ENCODE measurements at places on chromosomes 16 and 17.
A peak's percentile ranks its signal among the peaks of the same experiment; 100 is the strongest.

- no peak for DNase-seq
These were observed 14.6 kb downstream of the GRB7 start for GRCh38 chr17:39752241-39752881.

DNA sequence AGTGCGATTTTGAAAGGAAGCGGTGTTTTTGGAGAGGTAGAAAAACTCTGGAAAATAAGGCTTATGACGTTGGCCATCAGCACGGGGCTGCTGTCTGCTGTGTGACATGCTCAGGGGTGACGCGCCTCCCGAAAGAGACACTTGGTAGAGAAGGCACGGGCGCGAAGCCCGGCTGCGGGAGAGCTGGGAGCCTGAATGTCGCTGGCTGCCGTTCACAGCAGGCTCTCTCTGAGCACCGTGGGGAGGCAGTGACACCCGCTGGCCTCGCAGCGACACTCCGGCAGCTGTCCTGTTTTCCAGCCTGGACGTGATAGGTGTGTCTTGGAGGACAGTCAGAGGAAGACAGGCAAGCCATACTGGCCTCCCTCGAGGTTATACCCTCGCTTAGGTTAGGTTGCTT is 759.1 kb upstream of the RBFOX1 start:
- DNase-seq = no peak

DNA sequence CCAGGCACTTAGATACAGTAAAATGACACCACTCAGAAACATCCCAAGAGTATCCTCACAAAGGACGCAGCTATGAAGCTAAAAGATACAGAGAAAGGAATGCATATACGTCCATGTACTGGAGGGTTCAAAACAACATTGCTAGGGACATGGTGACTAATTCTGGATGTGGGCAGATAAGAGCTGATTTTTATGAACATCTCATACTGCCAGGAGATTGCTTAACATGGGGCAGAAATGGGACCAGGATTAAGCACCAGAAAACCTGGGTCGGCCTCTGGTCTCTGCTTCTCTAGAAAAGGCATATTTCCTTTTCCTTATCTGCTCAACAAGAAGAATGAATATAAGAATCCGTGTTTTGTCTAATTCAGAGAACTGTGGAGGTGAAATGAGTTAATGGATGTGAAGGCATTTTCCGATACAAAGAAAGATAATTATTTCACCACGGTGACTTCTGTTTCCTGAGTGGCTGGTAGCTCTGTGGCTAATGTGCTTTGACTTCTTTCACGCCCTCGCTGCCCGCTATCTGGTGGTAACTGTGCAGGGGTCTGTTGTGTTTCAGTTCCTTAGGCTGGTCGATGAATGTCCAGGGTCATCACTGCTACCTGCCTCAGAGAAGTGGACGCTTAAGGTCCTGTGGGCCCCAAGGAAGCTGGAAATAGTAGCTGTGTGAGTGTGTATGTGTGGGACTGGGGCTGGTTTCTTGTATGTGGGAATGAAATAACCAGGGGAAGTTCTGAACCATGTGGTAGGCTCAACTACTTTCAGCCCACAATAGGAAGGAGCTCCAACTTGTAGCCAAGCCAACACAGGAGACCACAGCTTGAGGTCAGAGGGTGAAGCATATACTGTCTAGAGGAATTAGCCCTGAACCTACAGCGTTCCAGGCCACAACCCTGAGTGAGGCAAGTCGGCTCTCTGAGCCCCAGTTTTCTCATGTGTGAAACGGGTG is 15.8 kb upstream of the CCL5 start:
- no peak for DNase-seq

GRCh38 chr16:70736465-70737376 is 50.9 kb upstream of the MTSS2 start:
- no peak for DNase-seq

GRCh38 chr17:17505151-17505550 is 9.0 kb upstream of the RASD1 start:
- no peak for DNase-seq

DNA sequence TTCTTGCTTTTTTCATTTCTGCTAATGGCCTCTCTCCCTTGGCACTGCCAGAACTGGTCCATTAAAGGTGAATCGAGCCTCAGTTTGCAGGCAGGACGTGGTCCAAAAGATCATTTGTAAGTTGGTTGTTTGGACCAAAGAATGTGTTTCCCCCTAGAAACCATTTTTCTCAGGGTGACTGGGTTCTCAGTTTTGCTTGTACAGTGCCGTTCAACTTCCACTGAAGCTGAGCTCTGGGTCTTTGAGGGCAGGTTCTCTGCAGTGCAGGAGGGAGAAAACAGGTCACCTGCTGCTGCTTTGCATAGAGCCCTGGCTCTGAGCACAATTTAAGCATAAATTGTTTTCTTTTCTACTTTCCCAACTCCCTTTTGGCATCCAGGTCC is 9.0 kb upstream of the AMZ2 start:
- no peak for DNase-seq

GRCh38 chr17:67582673-67583081 is 135.1 kb upstream of the NOL11 start:
- no peak for DNase-seq

- DNase-seq = no peak
These were observed 30.5 kb downstream of the GINS3 start for GRCh38 chr16:58422809-58423208.

GRCh38 chr17:50816771-50817751 is 18.3 kb upstream of the WFIKKN2 start:
- DNase-seq = peak; percentile 58

DNA sequence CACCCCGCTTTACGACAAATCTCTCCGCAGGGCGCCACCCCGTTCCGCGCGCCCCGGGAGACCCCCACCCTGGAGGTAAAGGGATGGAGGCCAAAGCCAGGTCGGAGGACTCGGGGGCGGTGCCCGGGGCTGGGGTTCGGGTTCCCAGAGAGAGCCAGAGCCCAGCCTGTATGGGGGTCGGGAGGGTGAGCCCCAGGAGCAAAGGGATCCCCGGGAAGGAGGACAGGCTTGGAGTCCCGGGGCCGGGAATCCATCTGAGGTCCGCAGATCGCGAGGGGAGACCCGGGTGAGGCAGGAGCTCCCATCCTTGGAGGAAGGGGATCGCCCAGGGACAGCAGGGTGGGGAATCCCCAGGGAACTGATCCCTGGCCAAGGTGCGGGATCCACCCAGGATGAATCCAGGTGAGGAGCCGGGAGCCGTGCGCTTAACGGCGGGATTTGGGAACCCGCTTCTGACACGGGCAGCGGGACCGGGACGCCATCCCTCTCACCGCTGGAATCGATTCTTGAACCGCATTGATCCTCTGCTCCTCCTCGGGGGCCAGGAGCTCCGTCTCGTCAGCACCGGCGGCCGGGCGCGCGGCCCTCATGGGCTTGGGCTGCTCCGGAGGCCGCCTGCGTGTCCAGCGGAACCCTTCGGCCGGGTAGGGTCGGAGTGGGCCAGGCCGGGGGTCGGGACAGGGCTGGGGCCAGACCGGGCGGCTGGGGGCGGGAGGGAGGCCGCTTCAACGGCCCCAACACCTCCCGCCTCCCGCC is at the start of gene MMD:
MMD (minus strand) TSS at position 657 of the 756 bp plus-strand sequence; CDS start at position 517, 140 bp downstream.
- peak; percentile 10 for DNase-seq

DNA sequence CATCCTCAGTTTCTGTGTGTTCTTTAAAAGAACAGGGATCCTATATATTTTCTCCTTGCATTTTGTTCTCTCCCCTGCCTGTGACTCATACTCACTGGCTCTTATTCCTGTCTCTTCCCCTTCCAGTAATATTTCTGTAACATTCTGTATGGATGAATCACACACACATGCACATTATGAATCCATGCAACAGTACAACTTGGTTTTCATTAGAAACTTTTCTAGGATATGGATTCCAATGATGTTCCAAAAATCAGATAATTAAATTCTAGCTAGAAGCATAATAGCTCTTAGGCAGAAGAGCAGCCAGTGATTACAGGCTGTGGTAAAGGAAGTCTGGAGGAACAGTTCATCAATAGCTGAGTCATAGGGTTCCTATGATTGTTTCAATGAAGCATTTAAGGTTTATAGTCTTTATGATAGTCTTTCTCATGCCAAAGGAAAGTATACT is 119.6 kb upstream of the PMFBP1 start:
- DNase-seq = no peak

GRCh38 chr16:27828671-27829070 is 234.8 kb downstream of the GSG1L start:
- no peak for DNase-seq

GRCh38 chr17:74199306-74200092 is 4.0 kb upstream of the RPL38 start:
- peak; percentile 58 for DNase-seq

DNA sequence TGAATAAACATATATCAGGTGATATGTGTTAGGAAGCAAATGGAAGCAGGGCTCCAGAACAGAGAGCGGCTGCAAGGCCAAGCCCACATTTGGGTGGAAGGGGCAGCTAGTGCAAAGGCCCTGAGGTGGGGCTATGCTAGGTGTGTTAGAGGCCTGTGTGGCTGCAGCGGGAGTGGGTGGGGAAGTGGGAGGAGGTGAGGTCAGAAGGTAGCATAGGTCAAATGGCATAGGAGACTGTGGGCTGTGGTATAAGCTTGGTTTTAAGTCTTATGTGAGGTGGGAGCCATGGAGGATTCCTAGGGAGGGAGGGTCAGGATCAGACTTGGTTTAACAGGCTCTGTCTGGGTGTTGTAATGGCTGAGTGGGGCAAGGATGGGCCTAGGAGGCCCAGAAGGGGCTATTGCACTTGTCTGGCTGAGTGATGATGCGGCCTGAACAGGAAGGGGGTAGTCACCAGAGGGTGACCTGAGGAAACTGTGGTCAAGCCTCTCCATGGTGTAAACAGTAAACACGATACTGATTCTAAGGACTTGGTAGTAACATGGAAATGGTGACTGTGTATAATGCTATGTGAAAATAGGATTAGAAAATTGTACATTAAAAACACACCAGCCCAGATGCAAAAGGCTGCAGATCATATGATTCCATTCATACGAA is 31.1 kb downstream of the RAI1 start:
- no peak for DNase-seq

GRCh38 chr16:78760611-78761010 is 661.2 kb downstream of the WWOX start:
- no peak for DNase-seq

DNA sequence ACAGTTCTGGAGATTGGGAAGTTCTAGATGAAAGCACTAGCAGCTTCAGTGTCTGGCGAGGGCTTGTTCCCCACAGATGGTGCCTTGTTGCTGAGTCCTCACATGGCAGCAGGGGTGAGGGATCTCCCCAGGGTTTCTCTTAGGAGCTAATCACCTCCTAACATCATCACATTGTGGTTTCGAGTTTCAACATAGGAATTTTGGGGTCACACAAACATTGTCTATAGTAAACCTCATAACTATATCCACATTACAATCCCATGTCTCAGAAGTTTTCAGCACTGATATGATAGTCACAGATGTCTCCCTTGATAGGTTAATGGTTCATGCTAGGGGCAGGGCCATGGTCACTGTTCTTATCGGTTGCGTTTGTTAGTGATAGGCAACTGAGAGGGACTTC is 13.8 kb downstream of the CLUAP1 start:
- no peak for DNase-seq

Data from T-helper 9 cell (primary cell).